ENCODE measurements at places on chromosomes 5 and 9.

- DNase-seq, result no peak
Measured at GRCh38 chr9:37835821-37836220, 35.2 kb downstream of the DCAF10 start.

GRCh38 chr5:159005062-159005461, 94.7 kb downstream of the EBF1 start:
- DNase-seq, result no peak

DNA sequence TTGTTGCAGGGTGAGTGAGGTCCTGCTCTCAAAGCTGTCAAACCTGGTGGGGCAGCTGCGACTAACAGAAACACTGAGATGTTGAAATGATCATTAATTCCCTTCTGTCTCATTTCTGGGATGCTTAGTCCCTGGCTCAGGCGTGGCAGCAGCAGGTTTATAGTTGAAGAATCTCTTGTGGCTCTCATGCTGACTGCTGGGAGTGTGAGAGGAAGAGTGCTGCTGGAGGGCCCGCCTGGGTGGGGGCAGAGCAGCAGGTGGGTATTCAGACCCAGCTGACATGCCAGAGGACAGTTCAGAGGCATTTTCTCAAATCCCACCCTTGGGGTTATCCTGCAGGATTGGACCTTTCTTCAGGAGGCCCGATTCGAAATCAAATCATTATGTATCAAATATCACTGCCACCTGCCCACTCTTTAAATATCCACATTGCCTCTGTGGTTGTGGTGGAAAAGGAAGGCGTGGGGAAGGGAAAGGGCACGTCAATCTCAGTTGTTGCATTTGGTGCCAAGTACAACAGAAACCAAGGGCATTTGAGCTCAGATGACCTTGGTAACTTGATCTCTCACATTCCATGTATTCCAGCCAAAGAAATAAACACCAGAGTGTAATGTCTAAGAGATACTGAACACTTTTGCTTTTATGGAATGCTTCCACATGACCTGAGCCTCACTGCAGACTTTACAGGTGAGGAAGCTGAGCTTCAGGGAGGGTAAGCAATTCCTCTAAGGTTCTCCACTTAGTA, 224.3 kb downstream of the AOPEP start:
- no peak for DNase-seq

DNA sequence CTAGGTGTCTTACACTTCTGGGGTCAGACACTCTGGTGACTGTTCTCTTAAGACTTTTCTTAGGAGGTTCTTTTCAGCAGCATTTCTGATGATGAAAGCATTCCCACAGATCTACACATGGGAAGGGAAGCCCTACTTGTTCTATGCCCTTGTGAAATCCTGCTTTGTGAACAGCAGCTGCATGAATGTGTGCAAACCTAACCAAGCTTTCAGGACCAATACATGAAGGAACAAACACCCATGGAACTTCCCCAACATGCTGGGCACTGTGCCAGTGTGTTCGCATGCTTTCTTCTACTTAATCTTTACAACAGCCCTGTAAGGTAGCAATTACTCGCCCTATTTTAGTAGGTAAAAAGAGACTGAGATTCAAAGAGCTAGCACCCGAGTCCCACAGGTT, 439.9 kb upstream of the KLF4 start:
- no peak for DNase-seq

DNA sequence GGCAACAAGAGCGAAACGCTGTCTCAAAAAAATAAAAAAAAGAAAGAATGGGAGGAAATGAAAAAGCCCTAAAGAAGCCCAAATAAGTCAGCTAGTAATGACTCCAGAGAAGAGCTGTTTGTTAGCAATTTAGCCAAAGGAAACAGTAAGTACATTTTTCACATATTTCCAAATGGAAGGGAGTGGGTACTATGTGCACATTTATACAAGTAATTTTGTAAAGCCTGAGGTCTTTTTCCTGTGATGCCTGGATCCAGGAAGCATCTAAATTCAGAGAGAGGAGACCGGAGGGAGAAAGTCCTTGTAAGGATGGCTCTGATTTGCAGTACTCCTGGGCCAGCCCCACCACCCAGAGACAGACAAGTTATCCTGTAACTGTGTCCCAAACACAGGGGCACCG, 14.7 kb downstream of the FBP1 start:
- no peak for DNase-seq

GRCh38 chr5:58285900-58286299, 174.0 kb downstream of the PLK2 start:
- DNase-seq, result no peak
